Stimulated activated CD8-positive, alpha-beta memory T cell treated with anti-CD3 and anti-CD28 coated beads, Interleukin-15, amount 100 ng/mL, for 24 hours (primary cell): ENCODE measurements at places on chromosomes 4 and X.

DNA sequence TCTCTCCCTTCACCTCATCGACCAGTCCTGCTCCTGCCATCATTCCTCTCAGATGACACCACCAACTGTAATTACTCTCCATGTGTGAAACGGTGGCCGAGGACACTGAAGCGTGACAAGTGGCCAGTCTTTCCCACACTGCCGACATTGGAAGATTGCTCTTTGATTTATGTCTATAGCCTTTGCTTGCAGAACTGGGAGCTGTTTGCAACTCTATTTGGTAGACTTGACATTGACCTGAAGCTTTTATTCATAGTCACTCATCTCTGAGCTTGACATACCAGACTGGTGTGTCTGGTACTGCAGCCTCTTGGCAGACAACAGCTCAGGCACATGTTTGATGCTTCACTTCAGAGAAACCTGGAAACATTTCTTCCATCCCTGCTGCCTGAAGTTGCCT lies 121.8 kb upstream of the GALNT7 start:
- no peak for DNase-seq

- no peak for DNase-seq
Measured at GRCh38 chrX:138986235-138986634, 274.7 kb upstream of the FGF13 start.

GRCh38 chr4:119666653-119667091 lies 38.1 kb upstream of the PDE5A start:
- DNase-seq: no peak

DNA sequence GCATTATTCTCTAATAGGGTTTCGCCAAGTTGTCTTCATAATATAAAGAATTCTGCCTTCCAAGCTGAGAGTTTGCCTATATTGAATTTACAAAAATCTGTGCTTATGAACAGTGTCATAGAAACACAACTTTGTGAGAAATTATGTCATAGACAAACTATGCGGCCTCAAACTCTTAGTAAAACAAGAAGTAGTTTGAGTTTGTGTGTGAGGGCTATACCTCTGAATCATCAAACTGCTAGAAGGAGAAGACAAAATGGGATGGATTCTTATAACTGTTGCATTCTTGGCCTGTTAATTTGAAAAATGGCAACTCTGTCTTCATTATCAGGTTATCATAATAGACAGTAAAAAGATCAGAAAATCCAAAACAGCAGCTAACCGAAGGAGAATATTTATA lies 46.1 kb upstream of the NAP1L5 start:
- no peak for DNase-seq

- DNase-seq: no peak
Measured at GRCh38 chrX:79268788-79269187, 98.3 kb downstream of the ITM2A start.

- no peak for DNase-seq
Measured at GRCh38 chr4:70306076-70306475, 28.7 kb upstream of the CABS1 start.

- DNase-seq: no peak
Measured at GRCh38 chrX:15744181-15744867, 6.3 kb downstream of the CA5B start.

DNA sequence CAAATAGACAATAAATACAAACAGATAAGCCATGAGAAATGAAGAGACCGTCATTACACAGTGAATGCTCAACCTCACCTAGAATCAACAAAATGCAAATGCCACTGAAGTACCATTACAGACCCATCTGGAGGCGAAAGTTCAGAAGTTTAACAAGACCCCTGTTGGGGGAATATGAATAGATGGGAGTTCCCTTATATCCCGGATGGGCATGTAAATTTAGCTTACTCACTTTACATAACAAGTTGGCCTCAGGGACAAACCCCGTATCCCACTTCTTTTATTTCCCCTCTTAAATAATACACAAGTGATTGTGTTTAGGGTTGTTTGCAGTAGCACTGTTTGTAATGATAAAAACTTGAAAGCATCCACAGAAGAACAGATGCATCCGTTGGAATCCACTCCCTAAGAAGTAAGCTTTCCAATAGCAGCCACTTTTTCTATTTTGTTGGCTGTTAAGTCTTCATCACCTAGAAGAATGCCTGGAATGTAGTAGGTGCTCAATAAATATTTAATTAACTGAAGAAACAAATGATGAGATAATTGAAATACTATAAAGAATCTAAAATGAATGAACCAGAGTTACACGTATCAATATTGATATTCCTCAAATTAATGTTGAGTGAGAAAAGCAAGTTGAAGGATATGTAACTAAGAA lies 1076.3 kb upstream of the TENM3 start:
- no peak for DNase-seq

GRCh38 chr4:17433827-17434226 lies 78.1 kb downstream of the QDPR start:
- DNase-seq: no peak

DNA sequence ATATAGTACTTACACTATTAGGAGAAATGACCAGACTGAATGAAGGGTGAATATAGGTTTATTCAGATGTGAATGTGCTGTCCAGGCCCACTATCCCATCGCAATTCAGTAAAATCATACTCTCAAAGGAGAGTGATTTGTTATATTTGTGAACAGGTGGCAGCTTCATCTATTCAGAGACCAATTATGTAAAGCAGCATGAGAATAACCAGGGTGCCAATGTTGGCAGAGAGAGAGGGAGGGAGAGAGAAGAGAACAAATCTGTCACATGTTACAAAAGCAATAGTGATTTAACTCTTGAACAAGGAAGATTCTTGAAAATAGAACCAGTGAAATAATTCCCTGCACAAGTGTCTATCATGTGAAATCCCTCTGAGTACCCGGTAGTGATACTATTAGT lies 38.9 kb upstream of the TLL1 start:
- DNase-seq: no peak

DNA sequence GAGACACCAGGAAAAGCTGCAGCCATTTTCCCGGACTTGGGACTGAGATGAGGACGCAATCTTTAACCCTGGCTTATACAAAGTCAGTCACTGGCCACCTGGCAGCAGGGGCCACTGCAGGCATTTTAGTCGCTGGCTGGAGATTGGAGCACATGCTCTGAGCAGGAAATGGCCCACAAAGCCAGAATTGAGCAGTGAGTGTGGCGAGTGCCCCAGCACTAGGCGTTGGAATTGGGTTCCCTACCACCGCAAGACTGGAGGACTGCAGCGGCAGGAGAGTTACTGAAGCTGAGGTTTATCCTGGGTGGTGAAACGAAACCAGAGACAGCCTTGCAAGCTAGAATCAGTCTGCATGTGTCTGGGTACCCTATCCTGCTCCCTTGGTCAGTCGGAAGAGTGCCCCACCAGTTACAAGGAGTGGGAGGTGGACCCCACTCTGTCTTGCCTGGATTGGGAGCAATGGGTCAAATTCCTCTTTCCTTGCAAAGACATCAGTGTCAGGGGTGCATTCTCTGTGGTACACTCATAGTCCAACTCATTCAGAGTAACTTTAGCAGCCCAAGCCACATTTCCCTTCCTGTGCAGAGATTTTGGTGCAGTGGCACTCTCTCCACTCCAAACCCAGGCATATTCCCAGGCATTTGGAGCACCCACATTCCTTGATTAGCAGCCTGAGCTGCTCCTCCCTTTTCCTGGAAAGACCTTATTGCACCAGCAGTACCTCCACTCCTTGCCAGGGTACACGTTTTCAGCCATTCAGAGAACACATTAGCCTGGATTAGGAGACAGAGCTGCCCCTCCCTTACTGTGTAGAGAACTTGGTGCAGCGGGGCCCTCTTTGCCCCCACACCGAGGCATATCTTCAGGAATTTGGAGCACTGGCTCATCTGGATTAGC lies 36.7 kb upstream of the PLK4 start:
- no peak for DNase-seq

DNA sequence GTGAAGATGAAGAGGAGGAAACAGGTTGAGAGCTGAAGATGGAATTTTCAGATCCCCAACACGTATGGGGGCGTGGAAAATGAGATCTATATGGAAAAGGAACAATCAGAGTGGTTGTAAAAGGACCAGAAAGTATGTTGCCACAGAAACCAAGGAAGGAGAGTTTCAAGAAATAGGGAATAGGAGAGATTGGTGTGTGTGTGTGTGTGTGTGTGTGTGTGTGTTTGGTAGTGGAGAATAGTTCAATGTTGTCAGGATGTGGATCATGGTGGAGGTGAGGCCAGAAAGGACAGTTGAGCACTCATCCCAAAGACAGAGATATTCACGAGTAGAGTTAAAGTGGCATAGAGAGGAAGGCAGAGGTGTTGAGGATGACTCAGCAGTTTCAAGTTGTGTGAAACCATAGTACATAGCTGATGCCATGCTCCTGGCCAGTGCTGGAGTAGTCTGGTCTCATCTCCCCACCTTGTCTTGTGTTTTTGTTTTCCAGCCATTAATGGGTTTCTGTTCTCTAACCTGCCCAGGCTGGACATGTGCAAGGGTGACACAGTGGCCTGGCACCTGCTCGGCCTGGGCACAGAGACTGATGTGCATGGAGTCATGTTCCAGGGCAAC lies 36.1 kb downstream of the HEPH start:
- no peak for DNase-seq

- DNase-seq: no peak
Measured at GRCh38 chrX:1440506-1440905, 12.2 kb downstream of the ASMTL start.

DNA sequence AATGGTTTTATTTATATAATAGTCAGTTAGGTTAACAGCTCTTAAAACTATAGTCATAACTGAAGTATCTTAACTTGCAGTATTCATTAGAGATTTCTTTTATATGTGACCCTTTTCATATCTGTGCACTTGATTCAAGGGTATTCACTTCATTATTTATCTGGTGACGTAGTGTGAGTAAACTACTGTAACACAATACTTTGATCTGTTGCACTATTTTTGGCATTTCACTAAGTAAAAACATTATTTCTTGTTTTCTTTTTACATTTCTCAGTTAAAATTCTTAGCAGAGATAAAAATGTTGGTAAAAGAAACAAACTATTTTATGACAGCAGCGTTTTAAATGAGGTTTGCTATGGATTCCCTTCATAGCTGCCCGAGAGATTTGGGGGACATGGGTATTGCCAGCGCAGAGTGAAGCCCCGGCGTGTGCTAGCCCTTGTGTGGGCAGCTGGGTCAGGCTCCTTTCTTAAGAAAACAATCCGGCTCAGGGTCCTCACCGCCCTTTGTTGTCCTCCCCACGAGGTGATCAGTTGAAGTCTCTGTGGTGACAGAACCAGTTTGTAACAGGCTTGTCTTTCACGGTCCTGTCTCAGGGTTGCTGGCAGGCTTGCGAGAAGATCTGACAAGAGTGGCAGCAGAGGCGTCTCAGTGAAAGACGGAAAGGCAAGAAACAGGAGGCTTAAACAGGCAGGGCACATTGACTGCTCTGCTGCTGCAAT lies 293.4 kb downstream of the BMPR1B start:
- no peak for DNase-seq

GRCh38 chrX:49910344-49910743 lies 12.1 kb upstream of the CLCN5 start:
- DNase-seq: no peak

DNA sequence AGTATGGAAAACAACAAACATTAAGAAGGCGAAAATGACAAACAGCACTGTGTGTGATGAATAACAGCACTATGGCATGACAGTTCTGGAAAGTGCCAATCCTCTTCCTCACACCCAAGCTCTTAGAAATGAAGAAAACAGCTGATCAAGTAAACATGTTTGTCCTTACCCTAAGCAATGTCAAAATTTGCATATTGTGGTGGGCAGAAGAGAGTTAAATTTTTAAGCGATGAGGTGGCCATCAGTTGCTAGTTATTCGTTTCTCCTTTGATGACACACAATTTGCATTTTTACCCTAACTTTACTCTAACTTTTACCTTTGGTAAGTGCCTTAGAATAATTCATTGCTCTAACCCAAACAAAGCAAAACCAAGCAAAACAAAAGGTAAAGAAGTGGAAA lies 8.8 kb downstream of the PROM1 start:
- DNase-seq: no peak

- no peak for DNase-seq
Measured at GRCh38 chrX:136306182-136306581, 5.4 kb downstream of the ADGRG4 start.

GRCh38 chrX:24480400-24480865 lies 15.3 kb downstream of the PDK3 start:
- no peak for DNase-seq
